Mesothelial cell of epicardium (in vitro differentiated cells): ENCODE measurements at places on chromosomes 5 and 9.

DNA sequence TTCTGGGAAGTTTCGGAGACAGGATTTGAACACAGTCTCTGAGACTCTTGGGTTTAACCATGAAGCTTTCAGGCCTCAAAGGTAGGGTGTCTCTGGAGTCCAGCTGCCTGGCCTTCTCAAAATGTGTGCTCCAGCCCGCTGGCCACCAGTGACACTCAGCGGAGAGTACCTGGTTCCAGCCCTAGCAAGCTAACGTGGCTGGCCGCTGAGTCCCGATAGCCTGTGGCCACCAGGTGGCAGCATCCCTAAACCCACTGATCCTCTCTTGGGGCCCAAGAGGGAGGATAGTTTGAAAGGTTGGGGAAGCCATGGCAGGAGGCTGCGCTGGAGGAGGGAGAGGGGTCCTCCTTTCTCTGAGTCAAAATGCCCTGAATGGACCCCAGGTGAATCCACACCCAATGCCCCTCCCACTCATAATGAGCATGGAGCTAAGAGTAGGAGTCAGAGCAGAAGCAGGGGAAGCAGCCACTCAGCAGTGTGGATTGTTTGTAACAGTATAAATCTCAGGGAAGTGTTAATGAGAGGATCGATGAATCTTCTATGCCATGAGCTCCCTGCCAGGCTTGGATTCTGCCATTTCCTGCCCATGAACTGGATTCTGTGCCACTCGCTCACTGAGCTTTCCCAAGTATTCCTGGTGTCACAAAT is 5.4 kb upstream of the TIFAB start:
- peaks cover 49% of the 10 kb centered on the region for H3K27me3 ChIP-seq
- no peaks in the 10 kb centered on the region for H3K36me3 ChIP-seq
- peaks cover 13% of the 10 kb centered on the region for H3K4me1 ChIP-seq
- H3K4me3 ChIP-seq = no peak overlapping the region
- no peak overlapping the region for H3K27ac ChIP-seq

DNA sequence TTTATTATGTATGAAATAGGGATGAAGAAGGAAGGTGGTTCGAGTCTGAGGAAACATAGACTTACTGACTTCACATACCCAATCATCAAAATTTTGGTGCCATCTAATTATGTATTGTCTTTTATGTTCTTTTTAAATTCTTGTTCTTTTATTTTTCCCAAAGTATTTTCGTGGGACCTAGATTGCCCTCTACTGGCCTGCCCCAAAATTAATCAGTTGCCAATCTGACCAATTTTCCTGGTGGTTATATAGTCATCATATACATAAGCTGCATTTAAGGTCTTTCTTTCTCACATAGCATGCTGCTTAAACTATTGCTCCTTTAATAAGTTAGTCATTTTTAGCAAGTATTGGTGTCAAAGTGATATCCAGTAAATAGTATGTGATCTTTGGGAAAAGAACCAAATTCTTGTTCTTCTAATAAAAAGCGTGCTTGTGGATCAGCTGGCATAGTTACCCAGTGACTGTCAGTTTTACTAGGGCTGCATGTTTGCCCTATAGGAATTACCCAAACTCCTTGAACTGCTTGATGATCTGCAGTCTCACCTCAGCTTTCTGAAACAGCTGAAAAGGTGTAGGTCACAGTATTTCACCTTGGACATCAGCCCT is 223.5 kb downstream of the SH3GL2 start:
- H3K4me1 ChIP-seq = peaks cover 6% of the 10 kb centered on the region
- no peaks in the 10 kb centered on the region for H3K36me3 ChIP-seq
- DNase-seq = no peak
- H3K27ac ChIP-seq = no peak overlapping the region
- no peak overlapping the region for H3K4me3 ChIP-seq

- DNase-seq = no peak
- H3K27me3 ChIP-seq = peaks cover 63% of the 10 kb centered on the region
- no peaks in the 10 kb centered on the region for H3K36me3 ChIP-seq
- H3K4me1 ChIP-seq = peaks cover 17% of the 10 kb centered on the region
- H3K27ac ChIP-seq = no peak overlapping the region
- peak overlapping the region; percentile 71 for H3K4me3 ChIP-seq
These were observed 69.1 kb upstream of the TBCA start for GRCh38 chr5:77845324-77845646.

GRCh38 chr5:115465431-115465830 is 79.1 kb downstream of the FEM1C start:
- H3K4me3 ChIP-seq = no peak overlapping the region
- peaks cover 7% of the 10 kb centered on the region for H3K27me3 ChIP-seq
- no peak overlapping the region for H3K27ac ChIP-seq

DNA sequence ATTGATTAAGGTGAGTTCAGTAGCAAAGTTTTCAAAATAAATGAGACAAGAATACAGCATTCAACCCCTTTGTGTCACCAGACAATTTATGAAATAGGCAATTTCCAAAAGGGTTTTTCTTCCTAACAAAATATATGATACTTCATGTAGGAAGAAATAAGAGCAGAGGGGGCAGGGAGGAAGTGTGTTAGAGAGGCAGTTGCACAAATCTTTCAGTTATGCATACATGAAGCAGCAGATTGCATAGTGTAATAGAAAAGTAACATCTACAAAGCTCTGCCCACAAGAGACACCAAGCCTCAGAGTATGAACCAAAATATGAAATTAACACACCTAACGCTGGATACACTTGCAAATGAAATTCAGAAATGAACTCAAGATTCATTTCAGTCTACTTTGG is 157.0 kb downstream of the DENND1A start:
- DNase-seq = no peak
- H3K36me3 ChIP-seq = no peaks in the 10 kb centered on the region

DNA sequence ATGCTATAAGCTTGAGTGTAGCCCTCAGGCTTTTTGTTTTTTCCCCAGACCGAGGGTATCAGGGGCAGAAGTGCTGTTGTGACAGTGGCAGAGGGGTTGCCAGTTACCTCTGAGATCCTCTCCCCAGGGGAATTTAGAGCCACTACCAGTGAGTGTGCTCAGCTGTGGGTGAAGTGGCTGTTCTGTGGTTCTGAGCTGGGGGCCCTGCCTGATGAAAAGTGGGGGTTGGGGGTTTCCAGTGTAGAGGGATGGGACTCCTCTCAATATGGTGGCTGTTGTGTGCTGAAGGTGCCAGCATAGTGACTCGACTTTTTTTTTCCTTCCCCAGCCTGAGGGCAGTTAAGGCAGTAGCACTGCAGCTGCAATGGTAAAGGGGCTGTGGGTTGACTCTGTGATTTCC is 506.7 kb downstream of the TMEM232 start:
- H3K4me3 ChIP-seq = no peak overlapping the region
- no peak overlapping the region for H3K27ac ChIP-seq
- H3K36me3 ChIP-seq = peaks cover 4% of the 10 kb centered on the region
- no peak for DNase-seq
- H3K4me1 ChIP-seq = no peaks in the 10 kb centered on the region

DNA sequence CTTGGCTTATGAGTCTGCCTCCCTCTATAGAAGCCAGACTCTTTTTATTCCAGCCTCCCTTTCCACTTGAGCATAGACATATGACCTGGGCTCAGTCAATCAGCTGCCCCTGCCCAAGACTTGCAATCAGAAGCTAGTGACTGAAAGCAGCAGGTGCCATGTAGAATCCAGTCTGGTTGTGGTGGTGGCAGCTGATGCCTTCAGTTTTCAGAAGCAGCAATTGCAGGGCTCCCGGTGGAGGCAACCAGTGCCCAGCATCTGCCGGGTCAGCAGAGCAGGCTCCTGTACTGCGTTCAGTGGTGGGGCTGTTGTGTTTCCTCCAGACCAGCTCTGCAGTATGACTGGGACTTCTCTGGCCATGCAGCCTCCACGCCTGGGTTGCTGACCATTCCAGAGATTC is 53.9 kb upstream of the PALM2AKAP2 start:
- no peaks in the 10 kb centered on the region for H3K36me3 ChIP-seq
- H3K4me1 ChIP-seq = peaks cover 27% of the 10 kb centered on the region
- no peak overlapping the region for H3K27ac ChIP-seq
- H3K4me3 ChIP-seq = no peak overlapping the region
- no peaks in the 10 kb centered on the region for H3K27me3 ChIP-seq

DNA sequence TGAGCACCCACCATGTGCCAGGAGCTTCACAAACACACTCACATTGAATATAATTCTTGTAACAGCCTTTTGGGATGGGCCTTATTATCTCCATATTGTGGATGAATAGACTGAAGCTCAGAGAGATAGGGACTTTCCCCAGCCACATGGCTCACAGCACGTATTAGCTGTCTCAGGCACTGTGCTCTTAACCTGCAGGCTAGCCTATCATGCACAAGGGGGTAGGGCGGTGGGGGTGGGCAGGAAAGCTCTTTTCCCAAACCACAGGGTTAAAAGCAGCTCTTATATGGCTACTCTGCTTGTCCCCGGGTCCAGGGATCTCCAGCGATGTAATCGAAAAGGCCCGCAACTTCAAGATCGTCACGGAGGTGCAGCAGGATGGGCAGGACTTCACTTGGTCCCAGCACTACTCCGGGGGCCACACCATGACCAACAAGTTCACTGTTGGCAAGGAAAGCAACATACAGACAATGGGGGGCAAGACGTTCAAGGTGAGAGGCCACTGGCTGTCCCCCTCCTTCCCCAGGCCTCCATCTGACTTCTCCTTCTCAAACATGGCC is 2.6 kb downstream of the FABP6 start:
- no peaks in the 10 kb centered on the region for H3K27me3 ChIP-seq
- H3K27ac ChIP-seq = no peak overlapping the region
- no peak for DNase-seq

GRCh38 chr9:69261636-69262035 is 63.4 kb upstream of the ENTREP1 start:
- no peaks in the 10 kb centered on the region for H3K27me3 ChIP-seq
- no peaks in the 10 kb centered on the region for H3K4me1 ChIP-seq
- DNase-seq = no peak
- H3K27ac ChIP-seq = no peak overlapping the region

DNA sequence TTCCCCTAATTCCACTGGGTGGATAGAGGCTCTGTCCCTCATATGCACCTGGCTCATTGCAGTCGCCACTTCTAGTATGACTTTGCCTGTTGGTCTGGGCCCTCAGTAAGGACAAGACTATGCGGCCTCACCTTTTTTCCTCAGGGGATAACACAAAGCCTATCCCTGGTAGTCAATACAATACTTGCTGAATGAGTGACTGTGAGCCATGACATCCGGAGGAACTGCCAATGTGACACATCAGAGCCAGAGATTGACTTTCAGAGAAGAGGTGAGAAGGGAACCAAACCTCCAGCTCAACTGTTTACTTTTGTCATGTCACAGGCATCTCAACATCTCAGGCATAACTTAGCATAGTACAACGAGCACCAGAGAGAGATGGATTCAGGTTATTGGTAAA is 371.3 kb downstream of the DMRT2 start:
- peaks cover 4% of the 10 kb centered on the region for H3K27me3 ChIP-seq
- H3K4me1 ChIP-seq = no peaks in the 10 kb centered on the region
- H3K27ac ChIP-seq = no peak overlapping the region
- no peak overlapping the region for H3K4me3 ChIP-seq

DNA sequence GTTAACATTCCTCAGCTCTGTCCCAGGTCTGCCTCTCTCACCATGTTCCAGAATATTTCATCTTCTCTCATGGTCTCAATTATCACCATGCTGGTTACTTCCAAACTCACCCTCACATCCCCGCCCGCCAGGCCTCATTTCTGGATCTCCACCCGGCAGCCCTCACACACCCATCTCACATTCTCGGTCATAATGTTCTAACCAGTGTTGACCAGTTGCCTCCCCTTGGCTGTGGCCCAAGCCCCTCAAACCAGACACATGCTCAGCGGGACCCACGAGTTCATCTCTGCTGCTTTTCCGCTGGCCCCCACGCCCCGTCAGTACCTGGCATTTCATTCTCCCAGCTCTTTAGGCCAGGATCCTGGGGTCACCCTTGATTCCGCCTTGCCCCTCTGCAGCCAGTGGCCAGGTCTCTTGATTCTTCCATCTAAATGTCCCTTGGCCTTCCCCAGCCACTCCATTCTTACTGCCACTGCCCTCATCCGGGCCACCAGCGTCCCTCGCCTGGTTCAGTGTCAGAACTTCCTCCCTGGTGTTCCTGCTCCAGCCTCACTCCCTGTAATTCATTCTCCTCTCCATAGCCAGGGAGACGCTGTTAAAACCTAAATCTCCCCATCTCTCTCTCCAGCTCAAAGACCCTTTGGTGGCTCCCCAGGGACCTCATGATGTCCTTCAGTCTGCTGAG is 141.7 kb downstream of the MVB12B start:
- H3K36me3 ChIP-seq = peaks cover 15% of the 10 kb centered on the region
- H3K4me1 ChIP-seq = peaks cover 16% of the 10 kb centered on the region
- H3K27me3 ChIP-seq = no peaks in the 10 kb centered on the region
- no peak for DNase-seq
- H3K4me3 ChIP-seq = no peak overlapping the region
- H3K27ac ChIP-seq = no peak overlapping the region

GRCh38 chr9:97292200-97292599 is 15.3 kb upstream of the CCDC180 start:
- no peak overlapping the region for H3K4me3 ChIP-seq
- peaks cover 4% of the 10 kb centered on the region for H3K4me1 ChIP-seq
- no peaks in the 10 kb centered on the region for H3K27me3 ChIP-seq
- H3K27ac ChIP-seq = no peak overlapping the region

DNA sequence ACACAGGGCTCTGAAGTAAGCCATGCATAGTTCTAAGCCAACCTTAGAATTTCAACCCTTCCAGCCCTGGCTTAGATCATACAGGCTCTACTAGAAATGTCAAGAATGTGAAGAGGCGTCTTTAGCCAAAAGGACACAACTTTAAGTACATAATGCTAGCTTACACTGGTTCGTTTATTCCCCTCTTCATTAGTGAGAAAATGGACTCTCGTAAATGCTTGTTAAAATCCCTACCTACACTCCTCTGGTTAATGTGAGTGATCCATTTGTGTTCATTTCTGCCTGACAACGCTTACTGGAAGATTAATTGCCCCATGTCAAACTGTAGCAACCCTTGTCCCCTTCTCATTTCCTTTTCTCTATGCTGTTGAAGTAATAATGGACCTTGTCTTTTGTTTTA is 149.3 kb upstream of the POU5F2 start:
- no peak for DNase-seq
- H3K4me3 ChIP-seq = no peak overlapping the region
- peaks cover 13% of the 10 kb centered on the region for H3K4me1 ChIP-seq

GRCh38 chr9:135699440-135699839 is at the start of gene SOHLH1:
SOHLH1 (minus strand) TSS chr9:135699481; CDS start chr9:135699467, 14 bp downstream.
- peaks cover 31% of the 10 kb centered on the region for H3K27me3 ChIP-seq
- no peak within 1 kb of the TSS for H3K4me3 ChIP-seq
- no peaks in the 10 kb centered on the region for H3K36me3 ChIP-seq
- no peak for DNase-seq

- no peak for DNase-seq
- H3K27ac ChIP-seq = peak overlapping the region; percentile 93
- peaks cover 52% of the 10 kb centered on the region for H3K4me1 ChIP-seq
These were observed 434 bp downstream of the GLRX start for GRCh38 chr5:95822043-95822541.

- no peaks in the 10 kb centered on the region for H3K27me3 ChIP-seq
- no peak overlapping the region for H3K4me3 ChIP-seq
- H3K27ac ChIP-seq = no peak overlapping the region
- DNase-seq = no peak
- H3K36me3 ChIP-seq = no peaks in the 10 kb centered on the region
- H3K4me1 ChIP-seq = peaks cover 12% of the 10 kb centered on the region
These were observed 624.1 kb downstream of the ISL1 start for GRCh38 chr5:52007230-52007858.

GRCh38 chr5:168356592-168356991 is 65.1 kb downstream of the WWC1 start:
- no peak overlapping the region for H3K4me3 ChIP-seq
- H3K36me3 ChIP-seq = no peaks in the 10 kb centered on the region
- H3K4me1 ChIP-seq = peaks cover 21% of the 10 kb centered on the region
- no peak for DNase-seq
- no peak overlapping the region for H3K27ac ChIP-seq
